ENCODE measurements at places on chromosomes 6 and 20.

GRCh38 chr6:26432627-26433201, 7.6 kb upstream of the BTN3A3 start:
- DNase-seq = no peak

DNA sequence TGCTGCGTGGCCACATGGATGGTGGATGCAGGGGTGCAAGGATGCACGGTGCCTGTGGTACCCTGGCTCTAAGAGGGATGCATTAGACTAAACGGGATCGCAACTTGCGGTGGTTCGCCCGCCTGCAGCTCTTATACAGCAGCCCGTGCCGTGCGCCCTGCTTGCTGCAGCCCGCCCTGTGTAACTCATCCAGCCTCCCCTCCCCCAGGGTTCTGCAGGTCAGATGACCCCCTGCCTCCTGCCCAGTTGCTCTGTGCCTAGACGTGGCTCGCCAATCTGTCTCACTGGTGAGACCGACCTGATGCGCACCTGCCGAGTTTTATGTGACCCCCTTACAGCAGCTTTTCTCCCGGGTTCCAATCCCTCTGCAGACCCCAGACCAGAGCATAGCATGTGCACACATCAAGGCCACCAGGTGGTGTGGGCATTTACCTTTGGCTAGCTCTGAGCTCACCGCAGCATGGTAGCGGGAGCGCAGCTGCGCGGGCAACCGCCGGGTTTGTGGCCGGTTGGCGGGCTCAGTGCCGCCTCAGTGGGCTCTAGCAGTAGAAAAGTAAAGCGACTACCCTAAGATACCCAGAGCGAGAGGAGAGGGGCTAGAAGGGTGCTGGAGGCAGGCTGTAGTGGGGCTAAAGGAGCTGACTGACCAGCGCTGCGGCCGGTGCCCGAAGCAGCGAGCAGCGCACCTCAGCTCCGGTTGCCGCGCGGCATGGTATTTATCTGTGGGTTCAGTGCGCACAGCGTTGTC, 693 bp upstream of the GNAS-AS1 start:
- no peak for DNase-seq

DNA sequence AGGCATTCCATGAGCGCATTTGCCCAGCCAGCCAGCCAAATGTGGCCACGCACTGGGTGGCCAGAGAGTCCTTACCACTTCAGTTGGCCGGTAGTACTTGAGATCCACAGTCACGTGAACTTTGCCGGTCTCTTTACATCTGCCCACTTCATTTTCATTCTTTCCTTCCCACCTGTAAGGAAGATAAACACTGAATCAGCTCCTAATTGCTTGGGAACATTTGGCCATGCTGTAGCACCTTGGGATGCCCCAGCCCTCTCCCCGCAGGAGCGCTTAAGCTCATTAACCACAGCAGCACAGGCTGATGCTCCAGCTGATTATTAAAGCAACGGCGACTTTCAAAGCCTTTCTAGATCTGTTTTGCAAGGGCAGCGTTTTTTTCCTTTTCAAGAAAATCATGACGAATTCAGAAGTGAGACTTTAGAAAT, 116.6 kb downstream of the FOXC1 start:
- DNase-seq = no peak

DNA sequence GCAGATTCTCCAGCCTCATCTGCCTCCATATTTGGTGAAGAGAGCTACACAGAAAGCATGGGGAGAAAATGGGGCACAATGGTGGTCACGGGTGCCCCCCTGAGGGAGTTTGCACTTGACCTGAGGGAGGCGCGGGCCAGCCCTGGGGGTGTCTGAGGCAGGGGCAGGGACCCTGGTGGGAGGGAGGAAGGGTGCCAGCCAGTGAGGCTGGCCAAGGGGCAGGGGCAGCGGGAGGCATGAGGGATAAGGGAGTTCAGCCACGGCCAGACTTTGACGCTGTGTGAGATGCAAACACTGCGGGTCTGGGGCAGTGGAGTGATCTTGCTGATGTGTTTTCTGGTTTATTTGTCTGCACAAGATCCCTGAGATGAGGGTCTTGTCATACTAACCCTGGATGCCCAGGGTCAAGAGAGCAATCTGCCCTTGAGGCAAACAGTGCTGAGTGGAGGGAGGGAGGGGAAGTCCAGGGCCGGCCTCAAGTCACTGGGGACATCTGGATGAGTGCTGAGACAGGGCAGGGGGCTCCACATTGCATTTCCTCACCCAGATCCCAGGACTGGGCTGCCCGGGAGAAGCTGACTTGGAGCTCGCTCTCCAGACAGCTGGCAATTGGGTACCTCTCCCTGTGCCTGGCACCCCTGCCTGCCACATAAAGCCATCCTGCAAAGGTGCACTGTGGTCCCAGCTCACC, 8.8 kb upstream of the PCMTD2 start:
- no peak for DNase-seq

DNA sequence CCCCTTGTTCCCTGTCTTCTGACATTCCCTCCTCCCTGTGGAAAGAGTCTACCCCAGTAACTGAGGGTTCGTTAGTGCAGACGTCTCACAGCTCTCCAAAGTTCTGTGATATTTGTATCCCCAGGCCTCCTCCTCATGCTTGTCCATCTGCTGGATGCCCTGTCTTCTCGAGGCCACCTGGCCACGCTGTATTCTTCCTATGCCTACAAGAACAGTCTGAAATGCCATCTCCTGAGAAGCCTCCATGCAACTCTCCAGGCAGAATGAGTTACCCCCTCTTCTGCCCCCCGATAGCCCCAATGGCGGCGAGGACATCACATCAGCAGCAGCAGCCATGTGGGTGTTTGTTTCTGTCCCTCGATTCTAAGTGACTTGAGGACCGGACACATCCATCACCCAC, 9.3 kb downstream of the ULBP2 start:
- no peak for DNase-seq
